ENCODE measurements at places on chromosomes 11 and 22. TPM values are rescaled to one million over a fixed set of nuclear protein-coding genes. Genes with fewer than 3 reads are reported as not detected.

Gene PRAME
- 0.17 TPM for polyA plus RNA-seq

Gene LGALS12
- 0.12 TPM for polyA plus RNA-seq

GRCh38 chr22:45007391-45008185 lies 2.2 kb downstream of the PHF21B start:
- no peak for DNase-seq

DNA sequence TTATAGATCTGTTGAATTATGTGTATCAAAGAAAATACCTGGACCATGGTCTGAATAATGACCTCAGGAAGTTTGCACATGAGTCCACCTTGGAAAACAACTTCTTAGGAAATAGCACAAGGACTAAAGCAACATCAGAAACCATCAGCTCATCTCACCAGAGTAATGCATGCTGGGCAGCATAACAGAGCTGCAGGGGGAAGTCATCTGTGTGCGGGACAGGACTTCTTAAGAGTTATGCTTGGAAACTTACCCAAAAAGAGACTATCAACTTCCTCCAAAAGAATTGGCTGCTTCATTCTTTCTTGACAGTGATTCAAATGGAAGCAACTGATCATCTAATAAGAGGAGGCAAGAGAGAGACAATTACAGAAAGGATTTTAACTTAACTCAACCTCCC lies 2.5 kb downstream of the OR56B4 start:
- no peak for DNase-seq

GRCh38 chr22:47094861-47095330 lies 332.4 kb downstream of the TBC1D22A start:
- no peak for DNase-seq

DNA sequence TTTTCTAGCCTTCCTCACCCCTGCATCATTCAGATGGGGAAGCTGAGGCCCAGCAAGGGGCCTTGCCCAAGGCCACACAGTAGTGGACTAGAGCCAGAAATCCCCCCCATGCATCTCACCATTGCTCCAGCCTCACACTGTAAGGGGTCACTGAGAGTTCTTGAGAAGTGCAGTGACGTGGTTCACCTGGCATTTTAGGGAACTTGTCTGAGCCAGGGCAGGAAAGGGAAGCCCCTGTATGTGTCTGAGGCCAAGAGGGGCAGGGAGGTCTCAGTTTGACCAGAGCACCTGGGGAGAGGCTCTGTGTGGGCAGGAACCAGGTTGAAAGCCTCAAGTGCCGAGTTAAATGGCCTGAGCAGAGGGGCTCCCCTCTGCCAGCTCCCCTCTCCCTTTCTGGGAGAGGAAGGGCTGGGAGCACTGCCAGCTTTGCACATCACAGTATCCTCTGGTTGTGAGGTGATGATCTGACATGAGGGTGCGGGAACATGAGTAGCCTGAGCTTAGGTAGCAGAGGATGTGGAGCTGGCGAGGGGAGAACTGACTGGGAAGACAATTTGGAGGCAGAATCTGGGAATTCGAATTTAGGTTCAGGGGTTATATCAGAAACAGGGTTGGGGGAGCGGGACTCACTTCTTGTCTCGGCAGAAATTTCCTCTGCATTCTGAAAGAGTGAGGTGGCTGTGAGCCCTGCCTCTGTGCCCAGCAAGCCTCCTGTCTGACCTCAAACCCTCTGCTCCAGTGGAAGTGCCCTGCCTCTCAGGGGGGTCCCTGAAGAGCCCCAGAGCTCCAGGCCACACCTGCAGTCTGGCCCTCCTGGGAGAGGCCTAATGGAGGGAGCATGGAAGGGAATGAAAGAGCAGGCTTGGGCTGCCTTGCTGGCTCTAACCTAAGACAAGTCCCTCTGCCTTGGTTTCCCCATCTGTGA lies 14.6 kb downstream of the ARHGEF17 start:
- DNase-seq, result no peak

DNA sequence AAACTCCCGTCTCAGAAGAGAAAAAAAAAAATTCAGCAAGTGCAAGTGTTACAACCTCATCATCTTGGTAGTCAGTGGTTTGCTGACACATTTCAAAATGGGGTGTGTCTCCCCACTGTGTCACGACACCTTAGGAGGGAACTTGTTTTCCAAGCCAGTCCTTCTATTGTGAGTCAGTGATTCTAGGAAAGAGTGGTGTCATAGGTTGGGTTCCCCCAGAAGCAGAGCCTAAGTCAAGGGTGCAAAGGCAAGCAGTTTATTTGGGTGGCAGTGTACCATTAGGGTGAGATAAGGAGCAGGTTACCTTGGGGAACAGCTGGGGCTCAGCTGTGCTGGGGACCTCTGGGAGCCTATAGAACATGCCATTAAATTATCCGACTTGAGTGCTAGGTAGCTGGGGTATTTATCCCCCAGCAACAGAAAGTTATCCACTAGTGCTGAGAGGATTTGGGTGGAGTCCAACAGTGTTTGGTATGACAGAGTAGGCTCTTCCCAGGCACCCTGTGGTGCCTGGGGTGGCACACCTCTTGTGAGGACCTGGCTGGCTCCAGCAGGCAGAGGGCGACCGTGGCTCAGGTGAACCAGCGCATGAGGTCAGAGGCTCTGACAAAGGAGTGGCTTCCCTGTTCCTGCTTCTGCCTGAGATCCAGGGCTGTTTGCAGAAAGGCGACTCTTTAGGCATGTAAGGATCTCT lies 41.7 kb downstream of the KIAA1671 start:
- DNase-seq, result no peak
